ENCODE measurements at places on chromosomes 12 and 14.

GRCh38 chr12:102321305-102322082 is 123.9 kb upstream of the PMCH start:
- DNase-seq: no peak

DNA sequence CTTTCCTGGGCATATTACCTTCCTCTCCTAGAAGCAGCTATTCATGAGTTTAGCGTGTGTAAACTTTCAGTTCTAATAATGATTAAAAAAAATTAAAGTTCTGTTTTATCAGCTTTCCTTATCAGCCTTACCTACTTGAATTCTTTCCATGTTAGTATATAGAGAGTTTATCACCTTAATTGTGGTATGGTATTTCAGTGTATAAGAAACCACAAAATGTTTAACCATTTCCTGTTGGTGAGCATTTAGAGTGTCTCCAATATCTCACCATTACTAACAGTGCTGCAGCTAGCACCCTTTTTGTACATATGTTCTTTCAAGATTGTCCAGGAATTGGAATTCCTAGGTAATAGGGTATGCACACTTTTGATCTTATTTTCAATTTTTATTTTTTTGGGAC is 89.5 kb downstream of the FBXO33 start:
- DNase-seq: no peak

- no peak for DNase-seq
Measured at GRCh38 chr12:29223956-29224543, 75.0 kb downstream of the FAR2 start.

- DNase-seq: no peak
Measured at GRCh38 chr14:81669308-81669707, 135.7 kb upstream of the SEL1L start.

GRCh38 chr12:48780381-48781025 is 8.4 kb downstream of the ADCY6 start:
- DNase-seq: no peak

GRCh38 chr12:14768823-14769405 is 34.4 kb downstream of the WBP11 start:
- peak; percentile 82 for DNase-seq

- no peak for DNase-seq
Measured at GRCh38 chr12:127648321-127648720, 618.6 kb upstream of the TMEM132C start.

- no peak for DNase-seq
Measured at GRCh38 chr12:128792881-128793280, 30.9 kb downstream of the SLC15A4 start.

- no peak for DNase-seq
Measured at GRCh38 chr14:70881549-70882177, 25.6 kb upstream of the PCNX1 start.

DNA sequence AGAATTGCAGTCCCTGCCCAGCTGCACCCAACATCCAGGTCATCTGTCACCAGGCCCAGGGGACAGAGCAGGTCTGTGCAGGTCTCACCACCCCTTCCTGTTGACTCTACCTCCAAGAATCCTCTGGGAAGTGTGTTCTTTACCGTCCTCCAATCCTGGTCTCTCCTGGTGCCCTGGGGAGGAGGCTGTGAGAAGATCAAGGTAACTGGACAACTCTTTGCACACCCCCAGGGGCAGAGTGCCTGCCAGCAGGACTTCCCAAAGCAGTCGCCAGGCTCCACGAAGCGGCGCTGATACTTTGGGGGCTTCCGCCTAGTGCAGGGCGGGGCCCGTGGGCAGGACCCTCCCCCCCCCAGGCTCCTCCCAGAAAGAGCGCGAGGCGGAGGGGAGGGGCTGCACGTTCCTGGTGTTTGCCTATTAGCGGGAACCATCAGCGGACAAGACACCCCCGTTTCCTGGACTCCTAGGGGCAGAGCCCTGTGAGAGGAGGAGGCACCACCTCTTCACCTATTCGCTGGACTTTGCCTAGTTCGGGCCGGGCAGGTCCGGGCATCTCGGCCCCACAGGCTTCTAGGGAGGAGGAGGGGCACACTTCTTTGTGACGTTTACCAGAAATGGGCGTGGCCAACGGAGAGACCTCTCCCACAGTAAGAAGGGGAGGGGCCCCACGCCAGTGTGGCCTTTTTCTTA is 918.0 kb downstream of the AACS start:
- DNase-seq: no peak

- no peak for DNase-seq
Measured at GRCh38 chr14:45145214-45145613, 9.5 kb downstream of the FANCM start.

DNA sequence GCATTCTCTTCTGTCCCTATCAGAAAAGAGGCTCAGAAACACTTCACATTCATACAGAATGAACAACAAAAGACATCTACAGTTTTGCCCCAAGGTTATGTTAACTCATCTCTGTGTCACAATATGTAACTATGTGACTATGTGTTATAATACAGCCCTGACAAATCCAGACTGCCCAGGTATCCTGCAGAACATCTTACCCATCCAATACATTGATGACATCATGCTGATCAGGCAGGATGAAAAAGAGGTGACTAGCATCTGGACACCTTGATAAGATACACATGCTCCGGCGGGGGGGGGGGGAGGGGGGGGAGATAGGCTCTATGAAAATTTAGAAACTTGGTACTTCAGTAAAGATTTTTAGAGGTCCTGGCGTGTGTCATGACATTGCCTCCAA is 8.3 kb upstream of the GNS start:
- DNase-seq: no peak

GRCh38 chr12:103652808-103653207 is 65.7 kb downstream of the STAB2 start:
- no peak for DNase-seq

- DNase-seq: no peak
Measured at GRCh38 chr14:32331206-32331605, 2.1 kb downstream of the AKAP6 start.

GRCh38 chr14:52054678-52055077 is 14.2 kb downstream of the NID2 start:
- no peak for DNase-seq

GRCh38 chr12:106000382-106001104 is 138.2 kb downstream of the NUAK1 start:
- no peak for DNase-seq

- DNase-seq: no peak
Measured at GRCh38 chr12:88181881-88182280, 39.8 kb downstream of the TMTC3 start.

DNA sequence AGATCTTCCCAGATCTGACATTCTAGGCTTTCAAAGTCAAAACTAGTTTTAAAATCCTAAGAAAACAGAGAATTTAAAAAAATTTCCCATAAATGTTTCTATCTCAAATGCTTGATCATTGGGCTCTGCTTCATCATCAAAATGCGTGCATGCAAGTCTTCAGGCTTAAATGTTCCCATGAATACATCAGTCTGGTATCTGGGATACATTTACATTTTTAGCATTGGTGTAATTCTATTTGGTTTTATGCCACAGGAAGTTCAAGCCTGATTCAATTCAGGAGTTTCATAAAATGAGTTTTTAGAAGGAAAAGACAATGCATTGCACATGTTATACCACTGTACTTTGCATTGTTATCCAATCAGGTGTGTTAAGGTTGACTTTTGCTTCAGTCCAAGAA is 336.4 kb downstream of the PCNX1 start:
- no peak for DNase-seq

DNA sequence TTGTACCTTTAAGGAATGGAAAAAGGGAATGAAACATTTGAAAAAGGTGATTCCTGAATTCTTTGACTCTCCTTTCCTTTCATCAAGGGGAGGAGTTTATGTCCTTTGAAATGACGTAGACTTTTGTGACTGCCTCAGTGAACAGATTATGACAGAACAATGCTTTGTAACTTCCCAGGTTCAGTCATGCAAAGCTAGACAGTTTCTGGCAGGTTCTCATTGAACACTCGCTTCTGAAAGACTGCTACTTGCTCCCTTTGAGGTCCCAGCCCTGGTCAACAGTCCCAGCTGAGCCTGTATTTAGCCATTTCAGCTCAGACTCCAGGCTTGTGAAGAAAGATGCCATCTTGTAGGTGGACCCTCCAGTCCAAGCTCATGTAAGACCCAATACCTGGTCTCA is 1178.9 kb downstream of the BCL11B start:
- no peak for DNase-seq

DNA sequence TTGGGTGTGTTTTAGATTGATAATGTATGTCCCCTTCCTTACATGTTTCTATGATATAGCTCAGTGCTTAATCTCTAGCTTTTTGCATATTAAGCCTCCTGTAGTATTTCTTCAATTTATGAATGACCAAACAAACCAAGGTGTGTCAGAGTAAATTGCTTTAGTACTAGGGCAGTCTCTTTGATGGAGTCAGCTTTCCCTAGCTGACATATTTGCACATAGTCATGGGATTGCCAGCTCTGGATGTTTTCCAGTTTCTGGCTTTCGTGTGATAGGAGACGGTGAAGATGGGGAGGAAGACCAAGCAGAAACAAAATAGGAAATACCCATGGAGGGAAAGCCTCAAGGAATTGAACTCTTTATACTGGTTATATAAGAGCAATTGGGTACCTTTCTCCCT is 148.9 kb downstream of the PLEKHA5 start:
- no peak for DNase-seq

- DNase-seq: no peak
Measured at GRCh38 chr14:95287176-95287754, 32.4 kb downstream of the CLMN start.

DNA sequence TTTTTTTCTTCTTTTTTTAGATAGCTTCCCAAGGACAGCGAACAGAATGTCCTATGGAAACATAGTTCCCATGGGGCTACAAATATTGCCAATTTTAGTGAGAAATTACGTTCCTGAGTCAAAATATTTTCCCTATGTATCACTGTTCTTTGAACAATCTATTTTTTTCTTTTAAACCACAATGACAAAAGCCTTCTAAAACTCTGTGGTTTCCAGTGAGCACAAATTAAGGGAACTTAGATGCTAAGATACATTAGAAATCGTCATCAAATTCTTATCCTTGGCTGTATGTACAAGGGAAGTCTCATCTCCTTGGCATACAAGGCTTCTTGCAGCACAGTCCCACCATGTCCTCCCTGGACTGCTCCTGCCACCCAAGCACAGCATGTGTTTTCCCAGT is 17.9 kb downstream of the CPM start:
- no peak for DNase-seq

- no peak for DNase-seq
Measured at GRCh38 chr12:12776261-12776660, 9.2 kb upstream of the APOLD1 start.

- DNase-seq: no peak
Measured at GRCh38 chr12:43501703-43502102, 50.3 kb downstream of the ADAMTS20 start.

DNA sequence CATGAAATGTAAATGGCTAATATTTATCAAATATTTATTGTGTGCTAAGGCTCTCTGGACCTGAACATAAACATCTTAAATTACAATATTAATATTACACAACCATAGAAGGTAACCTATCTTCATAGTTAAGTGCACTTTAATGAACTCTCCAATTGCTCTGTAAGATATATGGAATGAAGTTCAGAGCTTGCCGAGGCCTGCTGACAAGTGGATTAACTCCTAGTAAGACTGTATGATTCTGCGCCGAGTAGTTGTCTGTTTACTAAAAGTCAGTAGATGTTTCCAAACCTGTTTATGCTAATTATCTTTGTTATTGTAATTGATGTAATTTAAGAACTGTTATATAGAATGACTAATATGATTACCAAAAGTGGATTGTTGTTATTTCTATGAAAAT is 77.2 kb downstream of the PTPRR start:
- DNase-seq: no peak

DNA sequence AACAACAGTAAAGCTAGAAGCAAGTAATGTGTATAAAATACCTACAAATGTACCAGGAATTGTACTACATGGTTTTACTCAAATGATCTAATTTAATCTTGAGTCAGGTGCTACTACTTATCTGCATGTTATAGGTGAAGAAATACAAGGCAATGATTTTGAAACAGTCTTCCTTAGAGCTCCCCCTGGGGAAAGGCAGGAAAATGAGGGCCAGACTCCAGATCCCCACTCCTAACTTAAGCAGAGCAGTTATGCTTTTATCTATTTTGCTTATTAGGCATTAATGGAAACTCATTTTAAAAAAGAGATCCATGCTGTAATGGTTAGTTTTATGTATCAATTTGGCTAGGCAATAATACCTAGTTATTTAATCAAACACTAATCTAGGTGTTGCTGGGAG is 109.3 kb upstream of the CPSF6 start:
- no peak for DNase-seq

DNA sequence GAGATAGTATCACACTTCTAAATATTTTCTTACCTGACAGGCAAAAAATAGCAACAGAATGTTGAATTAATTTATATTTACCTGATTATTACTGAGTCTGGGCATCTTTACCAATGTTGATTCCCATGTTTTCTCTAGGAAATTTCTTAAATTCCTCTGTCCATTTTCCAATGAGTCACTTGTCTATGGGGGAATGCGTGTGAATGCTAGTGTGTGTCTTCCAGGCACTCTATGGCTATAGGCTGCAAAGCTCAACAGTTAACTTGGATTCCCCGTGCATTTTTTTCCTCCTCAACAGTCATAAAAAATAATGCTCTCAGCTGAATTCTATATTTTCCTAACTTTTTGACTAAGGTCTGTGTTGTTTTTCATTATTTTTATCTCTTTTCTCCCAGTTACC is 1385.8 kb upstream of the FLRT2 start:
- DNase-seq: no peak

GRCh38 chr14:24422261-24422660 is 7.2 kb downstream of the CBLN3 start:
- peak; percentile 7 for DNase-seq

DNA sequence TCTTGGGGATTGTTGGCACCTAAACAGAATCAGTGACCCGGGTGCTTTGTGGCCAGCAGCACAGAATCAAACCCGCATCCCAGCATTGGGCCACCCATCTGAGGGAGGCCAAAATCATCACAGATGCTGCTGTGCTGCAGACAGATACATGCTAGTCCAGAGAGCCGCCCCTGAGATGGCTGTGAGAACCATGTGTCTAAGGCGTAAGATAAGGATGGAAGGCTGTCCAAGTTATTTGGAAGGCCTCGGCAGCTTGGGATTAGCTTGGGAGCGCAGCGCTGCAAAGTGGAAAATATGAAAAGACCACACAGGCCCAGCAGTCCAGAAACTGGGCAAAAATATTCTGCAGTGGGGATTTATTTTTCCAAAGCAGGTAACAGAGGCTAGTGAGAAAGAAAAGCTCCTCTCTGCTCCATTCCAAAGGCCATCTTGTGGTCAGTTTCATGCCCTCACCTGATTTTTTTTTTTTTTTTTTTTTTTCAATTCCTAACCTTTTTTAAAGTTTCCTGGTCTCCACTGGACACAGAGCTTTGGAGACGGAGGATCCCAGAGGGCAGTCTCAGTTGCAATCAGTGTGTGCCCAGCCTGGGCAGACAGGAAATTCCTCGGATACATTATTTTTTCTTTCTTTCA is 178.9 kb upstream of the BCL2L14 start:
- DNase-seq: no peak

DNA sequence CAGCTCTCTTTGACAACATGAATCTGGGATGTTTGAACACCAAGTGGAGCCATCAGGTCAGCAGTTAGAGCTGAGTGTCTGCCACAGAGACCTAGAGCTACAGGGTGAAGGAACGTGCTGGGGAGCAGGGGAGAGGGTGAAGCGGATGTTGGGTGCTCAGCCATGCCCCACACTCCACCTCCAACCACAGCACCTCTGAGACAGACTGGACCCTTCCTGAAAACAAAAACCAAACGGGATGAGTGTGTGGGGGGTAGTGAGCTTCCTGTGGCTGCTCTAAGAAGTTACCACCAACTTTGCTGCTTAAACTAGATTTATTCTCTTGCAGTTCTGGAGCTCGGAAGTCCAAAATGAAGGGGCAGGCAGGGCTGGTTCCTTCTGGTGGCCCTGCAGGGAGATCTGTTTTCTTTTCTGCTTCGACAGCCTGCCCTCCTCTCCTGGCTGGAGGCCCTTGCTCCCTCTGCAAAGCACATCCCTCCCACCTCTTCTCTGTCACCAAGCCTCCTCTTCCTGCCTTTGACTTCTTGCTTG is 5.6 kb upstream of the GOLGA3 start:
- peak; percentile 63 for DNase-seq

All from activated CD4-positive, alpha-beta memory T cell treated with anti-CD3 and anti-CD28 coated beads for 36 hours (primary cell).